GM13977 (cell line): ENCODE measurements at places on chromosomes 1 and 21.

DNA sequence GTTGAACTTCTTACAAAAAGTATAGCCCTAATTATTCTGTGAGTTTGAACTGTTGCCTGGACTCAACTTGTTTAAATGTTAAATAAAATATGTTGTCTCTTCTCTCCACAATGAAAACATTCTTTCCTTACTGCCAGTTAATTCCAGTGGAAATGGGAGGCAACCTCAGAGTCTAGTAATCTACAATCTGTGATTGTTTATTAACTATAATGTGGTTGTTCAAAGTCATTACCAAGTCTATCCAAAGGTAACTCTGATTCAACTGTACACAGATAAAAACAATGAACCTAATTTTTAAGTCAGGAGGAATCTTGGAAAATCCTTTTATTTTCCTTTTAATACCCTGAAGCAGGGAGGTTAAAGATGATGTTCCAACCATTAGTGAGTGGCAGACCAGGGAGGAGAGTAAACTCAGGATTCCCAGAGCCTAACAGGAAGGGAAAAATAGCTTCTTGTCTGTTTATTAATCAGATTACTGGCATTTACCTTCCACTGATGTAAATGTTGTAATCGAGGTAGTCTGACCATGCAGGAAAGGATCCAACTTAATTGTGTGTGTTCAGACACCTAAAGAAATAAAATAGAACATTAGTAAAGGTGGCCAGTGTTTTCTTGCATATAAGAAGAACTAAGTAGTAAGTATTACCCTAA, 57.1 kb upstream of the TBX15 start:
- no peak for DNase-seq

DNA sequence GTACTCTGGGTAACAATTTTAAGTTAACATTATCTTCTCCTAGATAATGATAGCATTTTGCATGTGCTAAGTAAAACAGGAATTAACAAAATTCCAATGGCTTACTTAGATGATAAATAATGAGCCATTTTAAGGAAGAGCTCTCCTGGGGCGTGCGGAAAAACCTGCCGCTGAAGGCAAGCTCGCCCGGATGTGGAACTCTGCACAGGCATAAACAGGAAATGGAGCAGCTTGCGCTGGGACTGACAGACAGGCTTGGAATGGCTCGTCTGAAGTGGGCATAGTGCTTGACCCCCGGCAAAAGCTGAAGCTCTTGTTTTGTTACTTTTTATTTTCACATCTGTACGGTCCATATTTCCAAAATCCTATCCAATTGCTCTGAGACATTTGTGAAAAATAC, 169.2 kb downstream of the ZNF281 start:
- DNase-seq: no peak

DNA sequence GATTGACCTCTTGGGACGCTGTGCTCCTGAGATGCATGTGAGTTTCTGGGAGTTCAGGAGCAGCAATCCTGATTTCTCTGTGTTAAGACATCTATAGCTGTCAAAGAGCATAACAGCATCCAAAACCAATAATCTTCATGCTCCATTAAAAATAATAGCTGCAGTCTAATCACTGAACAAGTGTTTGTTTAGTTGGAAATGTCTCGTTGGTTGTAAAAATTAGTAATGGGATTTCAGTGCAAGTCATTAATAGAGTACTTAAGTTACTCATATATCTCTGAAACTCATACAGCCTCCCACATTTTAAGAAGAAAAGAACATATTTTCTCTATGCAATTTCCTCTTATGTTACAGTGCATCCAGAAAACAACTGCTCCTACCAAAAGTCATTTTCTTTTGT, 249.8 kb downstream of the ZP4 start:
- DNase-seq: no peak

- DNase-seq: no peak
These were observed 71.2 kb upstream of the NRIP1 start for GRCh38 chr21:15135867-15136629.

- no peak for DNase-seq
These were observed 12.9 kb upstream of the SELENON start for GRCh38 chr1:25786887-25787759.

DNA sequence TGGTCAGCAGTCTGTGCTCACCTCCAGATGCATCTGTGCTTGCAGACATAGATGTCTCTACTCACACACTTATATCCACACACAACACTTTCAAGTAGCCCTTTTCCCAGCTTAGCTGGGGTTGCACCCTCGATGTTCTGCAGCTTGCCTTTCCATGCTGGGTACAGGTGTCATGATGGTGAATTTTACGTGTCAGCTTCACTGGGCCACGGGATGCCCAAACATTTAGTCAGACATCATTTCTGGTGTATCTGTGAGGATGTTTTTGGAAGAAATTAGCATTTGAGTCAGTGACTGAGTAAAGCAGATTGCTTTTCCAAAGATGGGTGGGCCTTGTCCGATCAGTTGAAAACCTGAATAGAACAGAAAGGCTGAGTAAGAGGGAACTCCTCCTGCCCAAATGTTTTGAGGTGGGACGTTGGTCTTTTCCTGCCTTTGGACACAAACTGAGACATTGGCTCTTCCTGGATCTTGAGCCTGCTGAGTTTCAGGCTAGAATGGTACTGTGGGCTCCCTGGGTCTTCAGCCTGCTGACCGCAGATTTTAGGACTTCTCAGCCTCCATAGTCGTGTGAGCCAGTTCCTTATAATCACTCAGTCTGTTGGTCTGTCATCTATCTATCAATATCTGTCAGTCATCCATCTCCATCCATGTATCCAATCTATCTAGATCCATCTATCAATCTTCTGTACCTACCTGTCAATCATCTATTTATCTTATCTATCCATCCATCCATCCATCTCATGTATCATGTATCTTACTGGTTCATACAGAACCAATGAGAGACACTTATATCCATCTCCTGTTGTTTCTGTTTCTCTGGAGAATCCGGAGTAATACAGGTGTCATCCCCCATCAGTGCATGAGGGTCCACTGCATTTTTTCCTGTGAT, 12.7 kb upstream of the OBSCN start:
- DNase-seq: no peak
